ENCODE measurements at places on chromosomes 6 and 20.

GRCh38 chr20:51498765-51499540, 43.6 kb downstream of the NFATC2 start:
- no peak for DNase-seq

GRCh38 chr20:35636095-35636494, 20.5 kb downstream of the SPAG4 start:
- DNase-seq: no peak

DNA sequence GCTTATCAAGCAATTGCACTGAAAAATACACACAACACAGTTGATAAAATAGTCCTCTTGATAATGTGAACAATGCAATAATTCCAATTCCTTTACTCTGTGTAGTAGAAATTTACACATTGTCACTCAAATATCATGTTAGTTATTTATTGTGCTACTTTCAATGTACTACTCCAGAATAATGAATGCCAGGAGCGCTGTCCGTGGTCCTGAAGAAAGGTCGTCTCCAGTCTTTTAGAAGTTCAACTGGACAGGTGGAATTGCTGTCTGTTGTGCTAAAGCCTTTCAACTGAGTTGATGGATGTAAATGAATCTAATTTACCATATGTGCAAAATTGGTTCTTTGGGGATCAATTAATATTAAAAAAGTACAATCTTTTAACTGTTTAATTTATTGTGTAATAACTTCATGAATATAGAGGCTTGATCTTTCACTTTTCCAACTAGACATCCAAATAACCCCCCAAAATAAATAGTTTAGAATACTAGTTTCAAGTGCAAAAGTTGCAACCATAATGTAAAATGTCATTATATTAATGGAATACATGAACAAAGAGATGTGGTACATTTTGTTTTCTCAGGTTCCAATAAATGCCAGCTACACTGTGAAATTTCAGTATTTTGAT, 3.2 kb downstream of the GRIK2 start:
- no peak for DNase-seq

DNA sequence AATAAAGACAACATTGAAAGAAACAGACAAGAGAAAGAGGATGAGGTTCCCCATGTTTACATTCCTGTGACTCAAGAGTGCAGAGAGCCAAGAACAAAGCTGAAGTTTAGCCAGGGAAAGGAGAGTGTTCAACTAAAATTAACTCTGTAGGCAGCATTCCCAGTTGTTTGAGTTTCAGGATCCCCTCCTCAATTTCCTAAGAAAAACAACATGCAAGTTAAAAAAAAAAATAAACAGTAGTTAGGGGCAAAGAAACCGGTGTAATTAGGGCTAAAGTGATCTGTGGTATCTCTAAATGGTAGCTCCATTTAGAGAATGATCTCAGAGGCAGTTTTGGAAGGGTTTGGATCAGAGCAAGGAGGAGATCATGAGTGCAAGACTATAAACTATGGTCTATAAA, 30.9 kb upstream of the RAB23 start:
- DNase-seq: no peak

- DNase-seq: no peak
These were observed 307.1 kb downstream of the GRIK2 start for GRCh38 chr6:101700655-101701054.

- DNase-seq: no peak
These were observed 1.2 kb upstream of the MCM9 start for GRCh38 chr6:118935978-118936703.

- DNase-seq: no peak
These were observed 70.1 kb upstream of the IYD start for GRCh38 chr6:150298676-150299075.

DNA sequence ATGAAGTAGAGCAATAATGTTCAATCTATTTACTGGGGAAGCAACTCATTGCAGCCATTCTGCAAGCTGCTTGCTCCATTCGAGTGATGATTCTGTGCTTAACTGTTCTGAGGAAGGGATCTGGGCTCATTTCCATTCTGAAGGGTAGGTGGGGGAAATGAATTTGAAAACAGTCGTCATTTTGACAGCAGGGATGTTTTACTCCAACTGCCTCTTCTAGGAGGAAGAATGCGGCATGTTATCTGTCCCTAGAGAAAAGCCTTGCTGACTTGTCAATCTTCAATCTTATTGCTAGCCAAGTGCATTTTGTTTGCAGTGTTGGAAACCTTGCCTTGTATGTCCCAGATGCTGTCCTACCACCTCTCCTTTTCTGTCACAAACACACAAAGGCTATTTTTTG, 105.9 kb downstream of the PRDM13 start:
- no peak for DNase-seq

DNA sequence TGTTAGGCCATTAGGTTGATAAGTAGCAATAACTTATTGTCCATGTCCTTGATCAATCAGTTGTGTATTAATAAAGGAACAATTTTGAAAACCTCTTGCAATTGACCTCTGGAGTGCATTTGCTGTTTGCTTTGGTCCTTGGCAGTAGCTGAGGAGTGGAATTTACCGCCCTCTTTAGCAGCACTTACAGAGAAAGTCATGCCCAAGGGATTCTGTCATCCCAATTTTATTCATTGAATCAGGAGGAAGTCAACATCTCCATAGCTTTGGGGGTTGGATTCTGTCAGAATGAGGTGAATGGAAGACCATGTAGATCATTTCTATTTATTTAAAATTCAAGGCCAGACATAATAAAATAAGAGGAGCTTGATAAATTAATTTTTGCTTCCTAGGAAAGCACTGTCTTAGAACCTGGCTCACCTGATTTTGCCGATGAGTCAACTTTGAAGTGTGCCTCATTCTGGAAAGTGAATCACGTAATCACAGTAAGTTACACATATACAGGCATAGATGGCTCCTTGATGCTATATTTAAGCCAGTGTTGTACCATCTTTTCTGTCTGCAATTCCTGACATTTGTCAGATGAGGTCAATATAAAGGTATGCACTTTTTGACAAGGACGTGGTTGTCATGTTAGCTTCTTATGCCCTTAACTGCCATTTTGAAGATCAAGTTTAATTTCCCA, 128.7 kb upstream of the MLIP start:
- no peak for DNase-seq

GRCh38 chr20:42740226-42740870, 449.4 kb downstream of the PTPRT start:
- no peak for DNase-seq

DNA sequence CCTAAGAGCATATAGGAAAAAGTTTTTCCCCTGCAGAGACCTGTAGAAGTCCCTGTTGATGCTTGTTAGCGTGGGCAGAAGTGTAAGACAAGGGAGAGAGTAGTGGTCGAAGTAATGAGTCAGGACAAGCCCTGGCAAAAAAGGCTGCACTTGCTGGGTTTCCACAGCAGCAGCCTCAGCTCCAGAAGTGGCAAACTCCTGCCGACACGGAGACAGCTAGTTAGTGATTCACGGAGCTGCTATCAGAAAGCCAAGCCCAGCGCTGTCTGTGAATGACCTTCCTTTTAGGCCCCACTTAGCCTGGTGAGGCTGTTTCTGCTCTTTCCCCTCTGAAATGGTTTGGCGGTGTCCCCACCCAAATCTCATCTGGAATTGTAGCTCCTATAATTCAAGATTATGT, 109.1 kb downstream of the FAM50B start:
- no peak for DNase-seq

DNA sequence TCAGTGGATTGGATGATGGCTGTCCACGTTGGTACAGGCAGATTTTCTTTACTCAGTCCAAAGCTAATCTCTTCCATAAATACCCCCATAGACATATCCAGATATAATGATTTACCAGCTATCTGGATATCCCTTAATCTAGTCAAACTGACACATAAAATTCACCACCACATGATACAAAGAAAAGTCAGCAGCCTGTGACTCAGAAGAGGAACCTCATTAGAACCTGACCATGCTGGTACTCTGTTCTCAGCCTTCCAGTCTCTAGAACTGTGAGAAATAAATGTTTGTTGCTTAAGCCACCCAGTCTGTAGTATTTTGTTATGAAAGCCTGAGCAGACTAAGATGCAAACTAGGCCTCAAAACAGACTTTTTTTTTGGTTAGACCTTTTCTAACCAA, 431.3 kb upstream of the RNF217 start:
- no peak for DNase-seq

GRCh38 chr6:156980515-156980914, 203.3 kb downstream of the ARID1B start:
- DNase-seq: no peak

DNA sequence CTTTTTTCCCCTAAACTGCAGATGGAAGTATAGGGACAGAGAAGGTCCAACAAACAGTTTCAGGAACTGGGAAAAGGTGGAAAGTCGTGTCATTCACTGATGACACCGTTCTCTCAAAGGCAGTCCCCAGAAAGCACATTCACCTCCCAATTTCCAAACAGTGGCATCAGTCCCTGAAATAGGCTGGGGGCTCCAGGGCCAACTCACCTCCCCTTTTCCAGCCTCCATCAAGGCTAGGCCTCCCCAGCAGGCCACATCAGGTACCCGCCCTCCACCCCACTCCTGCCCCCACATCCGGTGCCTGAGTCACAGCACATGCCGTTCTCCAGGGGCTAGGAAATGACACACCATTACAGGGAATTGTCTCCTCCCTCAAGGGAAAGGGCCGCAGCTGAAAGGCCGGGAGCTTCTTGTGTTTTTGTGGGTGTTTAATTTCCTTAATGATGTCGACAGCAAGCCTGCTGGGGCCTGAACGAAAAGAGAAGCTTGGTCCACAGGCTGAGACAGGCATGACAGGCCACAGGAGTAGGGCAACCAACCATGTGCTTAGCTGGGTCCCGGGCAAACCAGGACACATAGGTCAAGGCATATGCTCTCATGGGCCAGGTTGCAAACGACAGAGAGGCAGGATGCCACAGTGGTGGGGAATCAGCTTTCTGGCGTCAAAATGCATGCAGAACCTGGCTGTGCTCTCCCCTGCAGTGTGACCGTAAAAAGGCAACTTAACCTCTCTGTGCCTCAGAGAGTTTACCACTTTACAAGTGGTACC, 39.2 kb downstream of the ZMYND8 start:
- DNase-seq: peak; percentile 64

DNA sequence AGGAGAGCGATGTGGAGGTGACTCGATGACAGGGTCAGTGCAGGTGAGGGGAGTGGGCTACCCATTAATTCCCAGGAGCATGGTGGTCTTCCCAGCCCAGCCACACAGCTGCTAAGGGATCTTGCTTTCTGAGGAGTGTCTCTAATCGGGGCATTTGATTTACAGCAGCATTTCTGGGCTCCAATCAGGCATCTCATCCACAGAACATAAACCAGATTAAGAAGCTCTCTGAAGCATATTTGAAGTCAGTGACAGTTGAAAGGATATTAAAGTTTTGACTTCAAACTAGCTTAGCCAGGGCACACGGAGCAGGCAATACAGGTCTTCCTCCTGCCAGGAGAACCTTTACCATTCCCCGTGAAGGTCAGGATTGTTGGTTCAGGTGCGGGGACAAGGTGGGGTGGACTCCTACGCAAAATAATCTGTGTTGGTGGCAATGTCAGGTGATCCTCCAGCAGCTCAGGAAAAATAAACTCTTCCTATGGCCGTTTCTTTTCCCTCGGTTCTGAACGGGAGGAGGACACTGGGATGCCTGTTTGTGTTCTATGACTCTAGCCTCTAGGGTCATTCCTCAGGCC, 39.9 kb upstream of the ZNF831 start:
- no peak for DNase-seq

DNA sequence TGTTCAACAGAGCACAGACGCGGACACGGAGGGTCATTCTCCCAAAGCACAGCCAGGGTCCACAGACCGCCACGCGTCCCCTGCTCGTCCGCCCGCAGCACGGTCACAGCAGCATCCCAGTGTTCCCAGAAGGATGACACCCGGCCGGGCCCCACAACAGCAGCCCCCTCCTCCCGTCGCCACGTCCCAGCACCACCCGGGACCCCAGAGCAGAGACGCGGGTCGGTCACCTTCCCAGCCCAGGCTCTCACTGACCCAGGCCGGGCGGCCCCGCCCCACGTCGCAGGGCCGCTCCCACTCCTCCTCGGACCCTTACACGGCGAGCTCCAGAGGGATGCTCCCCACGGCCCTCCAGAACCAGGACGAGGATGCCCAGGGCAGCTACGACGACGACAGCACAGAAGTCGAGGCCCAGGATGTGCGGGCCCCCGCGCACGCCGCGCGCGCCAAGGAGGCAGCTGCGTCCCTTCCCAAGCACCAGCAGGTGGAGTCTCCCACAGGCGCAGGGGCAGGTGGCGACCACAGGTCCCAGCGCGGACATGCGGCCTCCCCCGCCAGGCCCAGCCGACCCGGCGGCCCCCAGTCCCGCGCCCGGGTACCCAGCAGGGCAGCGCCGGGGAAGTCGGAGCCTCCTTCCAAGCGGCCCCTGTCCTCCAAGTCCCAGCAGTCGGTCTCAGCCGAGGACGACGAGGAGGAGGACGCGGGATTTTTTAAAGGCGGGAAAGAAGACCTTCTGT, 64.3 kb downstream of the FNDC1 start:
- no peak for DNase-seq

DNA sequence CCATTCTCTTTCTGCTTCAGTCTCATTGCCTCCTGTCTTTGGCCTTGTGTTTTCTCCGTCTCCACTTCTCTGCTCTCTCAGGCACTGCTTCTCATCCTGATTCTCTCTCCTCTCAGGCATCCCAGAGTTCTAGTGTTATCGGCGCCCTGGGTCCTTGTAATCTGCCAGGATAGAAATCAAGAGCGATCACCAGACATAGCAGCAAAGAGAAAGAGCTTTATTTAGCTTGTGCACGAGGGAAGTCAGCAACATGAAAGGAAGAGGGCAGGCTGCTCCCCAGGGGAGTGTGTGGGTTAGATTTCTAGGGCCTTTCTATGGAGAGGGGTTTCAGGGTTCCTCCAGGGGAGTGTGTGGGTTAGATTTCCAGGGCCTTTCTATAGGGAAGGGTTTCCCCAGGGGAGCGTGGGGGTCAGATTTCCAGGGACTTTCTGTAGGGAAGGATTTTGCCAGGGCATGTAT, 32.5 kb downstream of the SUN5 start:
- no peak for DNase-seq

DNA sequence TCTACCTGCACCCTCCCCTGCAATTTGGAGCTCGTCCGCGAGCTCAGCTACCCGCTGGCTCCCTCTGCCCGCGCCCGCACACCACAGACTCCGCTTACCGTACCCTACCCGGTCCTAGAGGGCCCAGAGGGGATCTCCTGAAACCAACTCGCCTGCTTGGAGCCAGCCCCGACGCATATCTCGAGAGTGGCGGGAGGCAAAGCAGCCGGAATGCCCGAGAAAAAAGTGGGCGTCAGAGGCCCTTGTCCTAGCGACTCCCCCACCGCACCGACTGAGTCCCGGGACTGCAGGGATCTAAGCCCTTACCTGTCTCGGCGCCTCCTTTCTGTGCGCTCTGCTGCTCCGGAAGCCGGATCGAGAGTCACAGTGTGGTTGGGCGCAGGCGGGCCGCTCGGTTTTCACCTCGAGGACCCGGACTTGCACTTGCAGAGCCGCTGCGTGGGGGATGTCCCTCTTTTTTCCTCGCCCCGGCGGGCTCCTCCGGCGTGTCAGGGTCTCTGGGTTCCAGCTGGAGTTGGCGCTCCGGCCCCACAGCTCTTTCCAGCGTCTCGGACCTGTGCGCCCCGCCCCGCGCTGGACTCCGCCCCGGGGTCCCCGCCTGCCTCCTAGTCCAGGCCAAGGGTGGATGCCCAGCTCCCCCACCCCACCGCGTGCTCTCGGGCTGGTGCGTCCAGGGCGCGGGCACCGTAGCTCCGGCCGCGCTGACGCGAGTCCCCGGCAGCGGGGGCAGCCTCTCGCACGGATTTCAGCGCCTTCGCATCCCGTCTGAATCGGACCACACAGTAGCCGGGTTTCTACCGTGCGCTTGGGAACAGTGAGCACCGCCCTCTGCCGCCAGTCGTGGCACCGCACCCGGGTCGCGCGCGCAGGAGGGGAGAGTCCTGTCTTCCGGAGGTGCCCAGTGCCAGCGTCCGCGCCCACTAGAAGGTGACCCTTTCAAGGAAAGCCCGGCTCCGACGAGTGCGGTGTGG, at the start of gene PROKR2:
Gene PROKR2 (minus strand): TSS at position 767 of the 971 bp plus-strand sequence. CDS start 2,585 bp downstream, outside the sequence.
- no peak for DNase-seq

- DNase-seq: no peak
These were observed 28.5 kb upstream of the ERVFRD-1 start for GRCh38 chr6:11140056-11140455.

All from stimulated activated CD4-positive, alpha-beta T cell treated with anti-CD3 and anti-CD28 coated beads, Interleukin-2, amount 100 ng/mL, for 4 hours (primary cell).